ENCODE measurements at places on chromosomes 6 and 20.

DNA sequence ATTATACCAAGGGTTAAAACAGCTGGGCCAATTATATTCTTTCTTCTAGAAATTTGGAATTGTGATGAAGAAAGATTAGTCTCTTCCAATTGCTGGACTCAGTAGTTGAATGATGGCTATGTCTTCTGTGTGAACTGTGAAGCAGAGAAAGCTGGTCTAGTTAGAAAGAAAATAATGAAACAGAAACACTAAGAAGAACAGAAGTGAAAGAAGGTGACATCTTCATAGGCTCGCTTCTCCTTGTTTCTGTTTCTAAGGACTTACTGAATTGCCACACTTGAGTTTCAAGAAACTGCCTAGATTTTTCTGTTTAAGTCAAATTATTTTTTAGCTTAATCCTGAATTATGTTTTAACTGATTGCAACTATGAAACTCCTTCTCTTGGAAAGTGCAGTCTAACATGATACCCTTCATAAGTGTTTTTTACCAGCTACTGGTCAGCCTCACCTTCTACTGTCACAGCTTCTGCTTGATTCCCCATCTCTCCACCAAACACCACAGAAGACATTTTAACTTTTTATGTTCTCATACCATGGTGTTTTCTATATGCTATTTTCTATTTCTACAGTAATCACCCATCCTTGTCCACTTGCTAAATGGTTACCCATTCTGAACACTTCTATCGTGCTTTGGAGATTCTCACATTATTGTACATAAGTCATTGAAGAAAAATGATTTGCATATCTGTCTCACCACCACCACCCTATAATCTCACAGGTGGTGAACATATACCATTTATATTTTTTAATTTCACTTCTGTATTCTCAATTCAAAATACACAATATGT is 268.8 kb downstream of the GRIK2 start:
- no peak for DNase-seq

GRCh38 chr6:148064406-148065134 is 278.1 kb upstream of the SASH1 start:
- no peak for DNase-seq

DNA sequence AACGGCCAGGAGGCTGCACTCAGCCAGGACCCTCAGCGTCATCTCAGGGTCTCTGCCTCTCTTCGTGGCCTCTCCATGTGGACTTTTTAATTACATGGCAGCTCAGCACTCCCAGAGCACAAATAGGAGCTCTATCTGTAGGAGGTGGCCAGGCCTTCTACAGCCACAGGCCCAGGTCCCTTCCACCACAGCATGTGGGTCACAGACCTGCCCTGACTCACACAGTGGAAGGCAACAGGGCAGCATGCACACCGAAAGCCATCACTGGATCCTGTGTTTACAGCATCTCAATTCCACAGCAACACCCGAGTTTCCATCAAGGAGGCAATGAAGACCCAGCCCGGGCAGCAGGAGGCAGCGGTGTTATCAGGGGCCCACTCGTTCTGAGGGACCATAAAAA is 65.8 kb upstream of the CD93 start:
- no peak for DNase-seq

DNA sequence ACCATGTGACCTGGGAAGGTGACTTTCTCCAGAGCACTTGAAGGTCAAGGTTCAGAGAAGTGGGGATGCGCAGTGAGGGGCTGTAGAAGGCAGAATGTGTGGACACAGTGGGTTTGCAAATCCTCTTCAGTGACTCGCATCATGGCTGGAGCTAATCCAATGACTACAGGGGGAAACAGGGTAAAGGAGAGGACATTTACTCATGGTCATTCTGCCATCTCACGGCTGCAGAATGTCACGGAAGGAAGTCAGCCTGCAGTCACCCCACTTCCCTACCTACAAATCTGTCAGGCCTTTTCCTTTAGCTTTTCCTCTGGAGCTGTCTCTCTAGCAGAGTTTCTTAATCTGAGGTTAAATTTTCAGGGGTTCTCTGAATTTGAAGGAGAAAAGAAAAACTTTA is 337.6 kb downstream of the CDC5L start:
- DNase-seq, result no peak

DNA sequence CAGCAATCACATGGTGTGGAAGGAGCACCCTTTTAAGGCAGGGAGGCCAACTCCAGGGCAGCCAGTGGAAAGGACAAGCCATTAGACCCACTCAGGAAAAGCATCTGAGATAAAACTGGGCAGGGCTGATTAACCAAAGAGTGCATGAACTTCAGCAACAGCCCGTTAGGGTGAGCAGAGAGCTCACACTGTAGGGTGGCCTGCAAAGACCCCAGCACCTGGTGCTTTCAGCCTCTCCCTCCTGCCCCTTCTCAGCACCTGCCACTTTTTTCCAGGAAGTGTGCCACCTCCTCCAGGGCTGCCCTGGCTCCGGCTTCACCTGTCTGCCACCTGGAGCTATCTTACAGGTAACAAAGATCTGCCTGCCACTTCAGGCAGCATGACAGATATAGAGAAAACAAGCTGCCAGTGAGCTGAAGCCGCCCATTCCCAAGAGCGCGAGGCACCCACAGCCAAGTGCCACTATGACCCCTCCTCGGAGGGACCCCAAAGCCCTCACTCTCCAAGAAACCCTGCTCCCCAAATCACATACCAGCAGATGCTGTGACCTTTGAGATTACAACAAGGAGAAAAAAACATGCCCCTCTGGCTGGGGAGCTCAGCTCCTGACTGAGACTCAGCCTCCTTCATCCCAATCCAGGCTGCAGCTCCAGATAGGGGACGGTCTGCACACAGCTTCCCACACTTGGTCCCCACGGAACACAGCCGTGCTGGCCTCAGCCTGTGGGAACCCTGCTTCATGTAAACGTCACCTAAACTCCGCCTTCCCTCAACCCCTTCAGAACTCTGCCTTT is 71.2 kb downstream of the ABHD12 start:
- no peak for DNase-seq

- DNase-seq, result no peak
Measured at GRCh38 chr20:63542031-63542559, 4.9 kb upstream of the PTK6 start.

GRCh38 chr6:127484212-127484863 is 25.1 kb upstream of the KIAA0408 start:
- no peak for DNase-seq
